Breast epithelium (tissue), 4 donors: ENCODE measurements at places on chromosomes 2 and 18.
A peak's percentile ranks its signal among the peaks of the same experiment; 100 is the strongest.

DNA sequence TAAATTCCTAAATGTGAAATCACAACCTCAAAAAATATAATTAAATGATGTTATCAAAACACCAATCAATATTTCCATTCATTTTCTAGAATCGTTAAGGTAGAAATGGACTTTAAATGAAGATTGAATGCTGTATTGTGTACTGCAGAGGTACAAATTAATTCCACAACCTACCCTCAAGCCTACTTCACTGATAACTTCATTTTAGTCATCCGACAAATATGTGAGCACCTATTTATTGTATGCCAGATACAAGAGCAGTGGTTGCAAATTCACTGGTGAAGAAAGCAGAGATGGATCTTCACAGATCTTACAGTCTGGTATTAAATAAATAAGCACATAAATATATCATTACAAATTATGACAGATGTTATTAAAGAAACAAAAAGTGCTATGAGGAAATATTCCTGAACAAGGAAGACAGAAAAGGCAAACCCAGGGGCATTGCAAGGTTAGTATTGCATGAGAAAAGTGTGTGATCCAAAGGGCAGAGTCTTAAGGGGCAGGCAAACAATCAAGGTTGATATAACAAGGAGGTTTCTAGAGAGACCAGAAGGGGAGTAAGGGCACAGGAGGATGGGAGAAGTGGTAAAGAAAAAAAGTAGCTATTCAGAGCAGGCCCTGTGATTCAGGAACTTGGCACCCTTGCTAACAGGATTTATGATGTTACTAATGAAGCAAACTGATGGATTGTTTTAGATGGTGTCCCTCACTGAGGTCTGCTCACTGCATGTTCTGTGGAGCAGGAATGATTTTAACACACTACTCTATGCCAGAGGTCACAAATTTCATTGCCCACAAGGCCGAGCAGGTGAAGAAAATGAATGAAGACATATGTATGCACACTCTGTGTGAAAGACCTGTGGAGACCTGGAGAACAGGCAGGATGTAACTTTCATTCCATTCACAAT lies 128.0 kb upstream of the CCDC150 start:
- no peak for DNase-seq

DNA sequence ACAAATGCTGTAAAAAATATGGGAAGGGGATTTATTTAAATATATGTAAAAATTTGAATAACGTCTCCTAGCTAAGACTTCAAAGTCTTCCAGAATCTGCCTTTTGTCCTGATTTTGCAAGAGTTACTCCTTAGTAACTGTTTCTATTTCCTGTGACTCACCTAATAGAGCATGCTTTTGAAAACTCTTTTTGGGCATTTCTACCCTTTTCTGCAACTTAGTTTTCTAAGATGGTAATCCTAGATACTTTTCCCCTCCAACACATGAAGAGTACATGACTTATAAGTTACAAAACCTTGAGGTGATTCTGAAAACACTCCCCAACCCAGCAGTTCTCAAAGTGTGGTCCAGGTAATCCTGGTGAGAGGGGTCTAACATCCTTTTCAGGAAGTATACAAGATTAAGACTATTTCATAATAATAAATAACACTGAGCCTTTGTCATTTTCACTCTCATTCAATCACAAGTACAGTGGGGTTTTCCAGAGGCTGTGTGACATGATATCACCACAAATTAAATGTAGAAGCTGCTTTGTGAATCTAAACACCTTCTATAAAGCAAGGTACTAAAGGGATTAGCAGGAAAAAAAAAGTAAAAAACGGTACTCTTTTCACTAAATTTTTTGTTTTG lies 31.9 kb downstream of the PPP4R3B start:
- DNase-seq: no peak

DNA sequence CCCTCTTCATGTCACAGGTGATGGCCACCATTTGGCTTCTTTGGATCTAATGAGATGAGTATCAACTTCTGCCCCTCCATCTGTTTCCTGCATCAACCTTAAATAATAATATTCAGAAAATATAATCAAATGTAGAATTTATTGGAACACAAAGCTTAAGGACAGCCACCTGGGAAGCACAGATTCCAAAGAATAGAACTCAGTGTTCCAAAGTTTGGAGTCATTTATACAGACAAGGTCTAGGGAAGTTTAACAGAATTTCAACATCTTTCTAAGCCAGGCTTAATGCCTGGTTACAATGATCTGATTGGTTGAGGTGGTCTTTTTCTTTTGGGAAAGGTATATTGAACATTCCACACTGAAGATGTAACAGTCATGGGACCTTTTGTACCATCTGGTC lies 218.0 kb upstream of the PIEZO2 start:
- DNase-seq: no peak

GRCh38 chr18:79599441-79599931 lies 80.1 kb upstream of the CTDP1 start:
- DNase-seq: no peak

DNA sequence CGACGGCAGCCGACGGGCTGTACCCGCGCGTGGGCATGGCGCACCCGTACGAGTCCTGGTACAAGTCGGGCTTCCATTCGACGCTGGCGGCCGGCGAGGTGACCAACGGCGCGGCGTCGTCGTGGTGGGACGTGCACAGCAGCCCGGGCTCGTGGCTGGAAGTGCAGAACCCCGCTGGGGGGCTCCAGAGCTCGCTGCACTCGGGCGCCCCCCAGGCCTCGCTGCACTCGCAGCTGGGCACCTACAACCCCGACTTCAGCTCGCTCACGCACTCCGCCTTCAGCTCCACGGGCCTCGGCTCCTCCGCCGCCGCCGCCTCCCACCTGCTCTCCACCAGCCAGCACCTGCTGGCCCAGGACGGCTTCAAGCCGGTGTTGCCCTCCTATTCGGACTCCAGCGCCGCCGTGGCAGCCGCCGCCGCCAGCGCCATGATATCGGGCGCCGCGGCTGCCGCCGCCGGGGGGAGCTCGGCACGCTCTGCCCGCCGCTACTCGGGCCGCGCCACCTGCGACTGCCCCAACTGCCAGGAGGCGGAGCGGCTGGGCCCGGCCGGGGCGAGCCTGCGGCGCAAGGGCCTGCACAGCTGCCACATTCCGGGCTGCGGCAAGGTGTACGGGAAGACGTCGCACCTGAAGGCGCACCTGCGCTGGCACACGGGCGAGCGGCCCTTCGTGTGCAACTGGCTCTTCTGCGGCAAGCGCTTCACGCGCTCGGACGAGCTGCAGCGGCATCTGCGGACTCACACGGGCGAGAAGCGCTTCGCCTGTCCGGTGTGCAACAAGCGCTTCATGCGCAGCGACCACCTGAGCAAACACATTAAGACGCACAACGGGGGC lies 2.0 kb downstream of the SP9 start:
- DNase-seq: no peak

GRCh38 chr2:11314487-11314886 lies 29.9 kb downstream of the ROCK2 start:
- no peak for DNase-seq

DNA sequence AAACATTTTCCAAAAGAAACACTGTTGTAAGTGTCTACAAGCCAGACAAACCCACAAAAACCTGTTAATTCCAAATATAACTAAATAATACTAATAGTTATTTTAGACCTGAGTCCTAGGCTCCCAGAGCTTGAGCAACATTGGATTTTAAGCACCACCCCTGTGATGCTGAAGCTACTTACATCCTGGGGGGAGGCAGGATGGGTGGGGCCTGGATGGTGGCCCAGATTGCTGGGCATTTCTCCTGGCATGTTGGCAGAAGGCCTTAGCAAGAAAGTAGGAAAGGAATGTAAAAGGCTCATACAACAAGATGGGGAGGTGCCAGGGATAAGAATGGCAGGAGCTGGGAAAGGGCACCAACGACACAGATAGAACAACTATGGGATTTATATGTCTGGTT lies 50.7 kb upstream of the OTX1 start:
- DNase-seq: no peak

- no peak for DNase-seq
Measured at GRCh38 chr2:9238591-9239326, 32.1 kb downstream of the ASAP2 start.

DNA sequence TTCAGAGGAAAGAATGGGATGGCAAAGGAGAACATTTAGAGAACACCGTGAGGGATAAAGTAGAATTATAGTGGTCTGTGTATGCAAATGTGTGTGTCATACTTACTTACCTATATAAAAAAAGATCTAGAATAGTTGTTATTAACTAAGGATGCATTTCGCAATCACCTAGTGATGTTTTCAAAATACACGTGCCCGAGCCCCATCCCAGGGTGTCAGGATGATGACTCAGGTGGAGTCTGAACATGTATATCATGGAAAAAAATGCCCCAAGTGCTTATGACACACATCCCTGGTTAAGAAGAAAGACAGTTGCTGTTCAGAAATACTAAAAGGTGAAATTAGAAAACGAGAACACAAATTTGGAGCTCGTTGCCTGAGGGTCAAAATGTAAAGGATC lies 109.0 kb downstream of the CERS6 start:
- no peak for DNase-seq

- DNase-seq: no peak
Measured at GRCh38 chr2:172976116-172976515, 99.5 kb upstream of the MAP3K20 start.

DNA sequence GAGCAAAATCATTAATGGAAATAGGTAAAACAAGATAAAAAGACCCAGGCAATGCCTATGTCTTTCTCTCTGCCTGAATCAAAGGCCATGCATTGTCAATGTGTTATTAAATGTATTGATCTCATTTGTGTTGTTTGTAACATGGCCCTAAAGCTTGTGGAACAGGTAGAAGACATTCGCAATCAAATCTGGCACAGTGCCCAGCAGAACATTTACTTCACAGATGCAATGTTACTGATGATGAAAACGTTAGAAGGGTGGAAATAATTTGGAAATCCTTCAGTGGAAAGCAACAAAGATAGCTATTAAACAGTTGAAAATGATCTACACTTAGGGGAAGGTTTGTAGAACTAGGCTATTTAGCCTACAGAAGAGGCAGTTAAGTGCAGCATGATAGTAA lies 368.2 kb downstream of the EPHA4 start:
- no peak for DNase-seq

GRCh38 chr2:122081751-122082150 lies 326.3 kb downstream of the TSN start:
- no peak for DNase-seq

- no peak for DNase-seq
Measured at GRCh38 chr2:37622450-37623100, 48.9 kb downstream of the CDC42EP3 start.

DNA sequence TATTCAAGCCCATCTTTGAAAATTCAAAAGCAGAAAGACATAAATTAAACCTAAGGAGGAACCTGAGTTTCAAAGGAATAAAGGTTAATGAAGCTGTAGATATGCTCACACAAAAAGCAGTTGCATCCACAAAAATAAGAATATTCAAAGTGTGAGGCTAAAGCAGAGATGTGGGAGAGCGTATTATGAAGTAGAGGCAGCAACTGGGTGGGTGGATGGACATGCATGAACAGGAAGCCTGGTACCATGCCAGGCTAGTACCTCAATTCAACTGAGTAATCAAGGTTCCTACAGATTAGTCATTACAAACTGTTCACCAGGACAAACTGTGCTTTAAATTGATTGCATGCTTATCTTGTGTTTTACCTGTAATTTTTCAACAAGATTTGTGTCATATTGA lies 330.0 kb upstream of the PKDCC start:
- DNase-seq: peak; percentile 32

GRCh38 chr2:202100176-202100575 lies 27.1 kb downstream of the KIAA2012 start:
- DNase-seq: no peak

DNA sequence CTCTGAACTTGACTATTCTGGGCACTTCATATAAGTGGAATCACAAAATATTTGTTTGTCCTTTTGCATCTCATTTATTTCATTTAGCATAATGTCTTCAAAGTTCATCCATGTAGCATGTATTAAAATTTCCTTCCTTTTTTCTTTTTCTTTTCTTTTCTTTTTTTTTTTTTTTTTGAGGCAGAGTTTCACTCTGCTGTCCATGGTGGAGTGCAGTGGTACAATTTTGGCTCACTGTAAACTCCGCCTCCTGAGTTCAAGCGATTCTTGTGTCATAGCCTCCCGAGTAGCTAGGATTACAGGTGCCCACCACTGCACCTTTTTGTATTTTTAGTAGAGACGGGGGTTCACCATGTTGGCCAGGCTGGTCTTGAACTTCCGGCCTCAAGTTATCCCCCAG lies 11.9 kb downstream of the ATP8B1 start:
- no peak for DNase-seq

DNA sequence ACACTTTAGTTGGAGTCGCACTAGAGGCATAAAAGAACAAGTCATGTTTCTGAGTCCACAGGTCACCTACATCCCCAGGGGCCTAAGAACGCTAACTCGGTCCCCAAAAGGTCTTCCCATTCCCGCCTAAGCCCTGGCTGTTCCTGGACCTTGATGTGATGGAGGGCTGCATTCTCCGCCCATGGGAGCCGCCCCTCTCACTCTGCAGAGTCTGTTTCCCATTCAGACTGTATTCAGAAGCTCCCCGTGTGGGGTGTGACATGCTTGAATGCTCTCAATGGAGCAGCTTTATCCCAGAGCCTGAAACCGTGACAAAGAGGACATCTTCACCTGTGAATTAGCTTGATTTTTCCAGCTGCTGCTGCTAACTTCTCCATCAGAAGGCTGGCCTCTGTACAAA lies 319.0 kb upstream of the KLHL29 start:
- no peak for DNase-seq

- DNase-seq: no peak
Measured at GRCh38 chr2:39618736-39619135, 47.0 kb upstream of the TMEM178A start.

- DNase-seq: no peak
Measured at GRCh38 chr2:109454765-109455394, 158.9 kb downstream of the SEPTIN10 start.

DNA sequence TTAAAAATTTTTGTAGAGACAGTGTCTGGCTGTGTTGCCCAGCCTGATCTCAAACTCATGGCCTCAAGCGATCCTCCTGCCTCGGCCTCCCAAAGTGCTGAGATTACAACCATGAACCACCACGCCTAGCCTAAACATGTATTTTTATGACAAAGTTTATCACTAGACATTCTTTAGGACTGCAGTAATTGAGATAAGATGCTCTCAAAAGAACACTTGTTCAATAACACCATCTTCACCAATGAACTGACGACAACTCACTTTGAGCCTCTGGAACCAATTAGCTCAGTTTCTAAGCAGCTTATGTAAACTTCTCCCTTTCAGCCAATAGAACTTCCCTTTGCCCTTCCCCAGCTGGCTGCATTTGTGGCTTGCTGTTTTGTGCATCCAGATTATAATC lies 15.3 kb upstream of the PPP4R1 start:
- DNase-seq: no peak

- DNase-seq: no peak
Measured at GRCh38 chr2:120638450-120638849, 97.2 kb upstream of the GLI2 start.
